ENCODE measurements at places on chromosomes 3 and 15. TPM values are rescaled to one million over a fixed set of nuclear protein-coding genes. Genes with fewer than 3 reads are reported as not detected.

Gene RASL12
- total RNA-seq = 0.10 TPM

Gene EIF1B
- 56.2 TPM for total RNA-seq

Gene KNG1
- total RNA-seq = not detected

Gene DIPK2A
- 4.9 TPM for total RNA-seq
